ENCODE measurements at places on chromosomes 2 and 18.
A peak's percentile ranks its signal among the peaks of the same experiment; 100 is the strongest.

GRCh38 chr2:141557329-141558095 is 573.3 kb downstream of the LRP1B start:
- DNase-seq: no peak

- DNase-seq: no peak
Measured at GRCh38 chr2:141856215-141856919, 274.4 kb downstream of the LRP1B start.

DNA sequence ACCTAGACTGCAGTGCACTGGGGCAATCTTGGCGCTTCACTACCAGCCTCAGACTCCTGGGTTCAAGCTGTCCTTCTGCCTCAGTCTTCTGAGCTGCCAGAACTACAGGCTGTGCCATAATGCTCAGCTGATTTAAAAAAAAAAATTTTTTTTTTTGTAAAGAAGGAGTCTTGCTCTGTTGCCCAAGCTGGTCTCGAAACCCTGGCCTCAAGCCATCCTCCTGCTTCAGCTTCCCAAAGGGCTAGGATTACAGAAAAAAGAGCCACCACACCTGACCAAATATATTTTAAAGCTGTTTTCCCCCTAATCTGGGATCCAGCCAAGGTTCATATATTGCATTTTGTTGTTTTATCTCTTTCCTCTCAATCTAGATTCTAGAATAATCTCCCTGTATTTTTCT is 82.2 kb downstream of the RAB31 start:
- DNase-seq: no peak

DNA sequence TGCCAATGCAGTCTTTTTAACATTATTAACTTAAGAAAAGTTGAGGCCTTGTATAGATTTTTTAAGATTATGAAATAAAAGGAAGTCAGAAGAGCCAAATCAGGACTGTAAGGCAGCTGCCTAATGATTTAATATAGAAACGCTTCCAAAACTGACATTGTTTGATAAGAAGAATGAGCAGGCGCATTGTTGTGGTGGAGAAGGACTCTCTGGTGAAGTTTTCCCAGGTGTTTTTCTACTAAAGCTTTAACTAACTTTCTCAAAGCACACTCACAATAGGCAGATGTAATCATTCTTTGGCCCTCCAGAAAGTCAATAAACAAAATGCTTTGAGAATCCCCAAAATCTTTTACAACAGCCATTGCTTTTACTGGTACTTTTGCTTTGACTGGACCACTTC is 288.6 kb upstream of the FIGN start:
- no peak for DNase-seq

DNA sequence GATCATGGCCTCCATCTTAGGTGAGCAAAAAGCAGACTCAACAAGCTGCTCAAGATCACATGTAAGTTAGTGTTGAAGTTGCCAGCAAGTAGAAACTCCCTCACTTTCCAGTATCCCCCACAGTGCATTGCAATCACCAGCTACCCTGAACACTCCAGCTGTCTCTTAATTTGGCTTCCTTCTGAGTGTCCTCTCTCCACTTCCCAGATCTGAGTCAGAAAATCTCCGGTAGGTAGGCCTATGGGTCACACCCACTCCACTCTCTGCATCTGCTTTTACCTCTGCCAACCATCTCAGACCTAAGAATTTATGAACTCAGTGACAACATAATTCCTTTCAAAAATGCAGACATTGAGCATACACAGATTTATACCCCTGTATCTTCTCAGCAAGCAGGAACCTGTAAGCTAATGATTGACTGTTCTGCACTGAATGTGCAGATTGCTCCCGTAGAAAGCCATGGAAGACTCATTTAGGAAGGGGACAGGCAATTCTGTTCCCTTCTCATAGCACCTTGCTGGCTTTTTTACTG is 656.9 kb downstream of the EPHA4 start:
- DNase-seq: no peak

- no peak for DNase-seq
Measured at GRCh38 chr2:128753800-128754199, 435.1 kb upstream of the HS6ST1 start.

- no peak for DNase-seq
Measured at GRCh38 chr2:219684721-219685689, 57.6 kb downstream of the SLC4A3 start.

DNA sequence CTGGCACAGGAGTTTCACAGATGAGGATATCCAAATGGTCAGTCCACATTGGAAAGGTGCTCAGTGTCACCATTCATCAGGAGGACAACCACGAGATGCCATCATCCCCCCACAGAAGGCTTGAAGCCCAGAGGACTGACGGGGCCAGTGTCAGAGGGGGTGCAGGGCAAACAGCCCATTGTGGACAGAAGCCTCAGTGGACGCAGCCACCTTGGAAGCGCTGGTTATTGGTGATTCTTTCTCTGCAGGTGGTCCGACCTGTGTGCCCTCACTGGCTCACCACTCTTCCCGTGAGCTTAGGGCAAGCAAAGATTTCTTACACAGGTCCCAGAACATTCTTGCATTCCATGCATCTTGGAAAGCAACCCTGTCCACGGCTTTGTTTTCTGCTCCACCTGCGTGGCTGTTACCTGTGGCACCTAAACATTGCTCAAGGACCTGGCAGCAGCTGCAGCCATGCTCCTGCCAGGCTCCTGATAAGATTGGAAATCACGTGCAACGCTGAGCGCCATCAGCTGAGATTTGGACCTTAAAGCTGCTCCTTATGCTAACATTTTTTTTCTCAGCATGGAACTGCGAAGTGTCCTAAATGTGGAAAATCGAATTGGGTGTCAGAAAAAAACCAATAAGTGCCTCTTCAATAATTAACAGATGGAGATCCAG is 110.9 kb upstream of the CTDP1 start:
- DNase-seq: no peak

DNA sequence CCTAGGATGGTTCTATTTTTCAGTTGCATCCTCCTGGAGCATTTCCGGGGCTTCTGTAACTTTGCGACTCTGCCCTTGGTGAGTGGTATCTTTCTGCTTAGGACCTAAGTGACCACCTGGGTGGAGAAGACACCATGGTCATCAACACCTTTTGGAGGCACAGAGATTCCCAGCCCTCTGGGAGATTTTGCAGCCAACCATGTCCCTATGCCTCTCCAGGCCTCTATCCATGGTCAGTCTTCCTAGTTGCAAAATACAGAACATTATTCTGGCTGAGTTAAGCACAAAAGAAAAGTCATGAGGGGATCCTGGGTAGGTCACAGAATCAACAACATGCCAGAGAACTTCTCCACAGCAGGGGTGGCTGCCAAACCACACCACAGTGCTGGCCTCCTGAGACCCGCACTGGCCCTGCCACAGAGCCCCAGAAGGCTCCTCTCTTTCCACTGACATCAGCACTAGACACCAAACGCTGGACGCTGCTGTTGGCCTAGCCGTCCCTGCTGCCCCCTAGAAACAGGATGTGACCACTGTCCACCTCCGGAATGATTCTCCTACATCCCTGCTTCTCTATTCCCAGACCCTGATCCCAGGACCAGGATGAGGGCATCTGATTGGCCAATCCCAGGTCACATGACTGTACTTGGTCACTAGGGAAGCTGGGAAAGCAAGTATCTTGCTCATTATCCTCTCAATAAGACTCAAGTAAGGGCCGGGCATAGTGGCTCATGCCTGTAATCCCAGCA is 47.7 kb downstream of the SMAD7 start:
- DNase-seq: no peak

DNA sequence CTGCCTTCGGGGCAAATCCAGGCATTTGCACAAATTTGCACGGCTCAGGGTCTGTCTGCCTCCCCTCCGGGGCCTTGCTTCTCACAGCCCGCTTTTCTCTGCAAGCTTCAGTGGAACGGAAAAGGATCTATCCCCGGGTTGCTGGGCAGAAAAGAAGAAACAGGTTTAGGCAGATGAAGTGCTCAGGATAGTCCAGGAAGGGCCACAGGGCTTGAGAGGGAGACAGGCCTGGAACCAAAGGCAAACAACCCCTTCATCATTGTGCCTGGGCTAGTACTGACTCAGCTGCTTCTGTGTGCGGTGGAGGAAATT is 347.8 kb upstream of the TNP1 start:
- DNase-seq: no peak

- DNase-seq: peak; percentile 66
Measured at GRCh38 chr18:22346953-22347605, 70.6 kb downstream of the CTAGE1 start.

DNA sequence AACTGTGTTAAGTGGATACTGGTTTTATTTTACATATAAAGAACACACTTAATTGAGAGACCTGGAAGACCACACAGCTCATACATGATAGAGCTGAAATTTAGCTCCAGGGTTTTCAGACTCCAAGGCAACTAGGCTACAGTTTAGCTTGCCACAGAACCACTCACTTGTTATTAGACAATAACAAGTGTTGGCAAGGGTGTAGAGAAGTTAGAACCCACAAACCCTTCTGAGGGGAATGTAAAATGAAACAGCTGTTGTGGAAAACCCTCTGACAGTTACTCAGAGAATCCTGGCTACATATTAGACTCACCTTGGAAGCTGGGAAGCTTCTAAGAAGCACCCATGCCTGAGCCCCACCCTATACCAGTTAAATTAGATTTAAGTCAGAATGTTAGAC is 75.3 kb downstream of the MAP3K20 start:
- no peak for DNase-seq

- peak; percentile 93 for DNase-seq
Measured at GRCh38 chr2:43773876-43774613, at the start of gene DYNC2LI1. DYNC2LI1 (plus strand) TSS chr2:43774039; CDS start chr2:43774139, 100 bp downstream.

DNA sequence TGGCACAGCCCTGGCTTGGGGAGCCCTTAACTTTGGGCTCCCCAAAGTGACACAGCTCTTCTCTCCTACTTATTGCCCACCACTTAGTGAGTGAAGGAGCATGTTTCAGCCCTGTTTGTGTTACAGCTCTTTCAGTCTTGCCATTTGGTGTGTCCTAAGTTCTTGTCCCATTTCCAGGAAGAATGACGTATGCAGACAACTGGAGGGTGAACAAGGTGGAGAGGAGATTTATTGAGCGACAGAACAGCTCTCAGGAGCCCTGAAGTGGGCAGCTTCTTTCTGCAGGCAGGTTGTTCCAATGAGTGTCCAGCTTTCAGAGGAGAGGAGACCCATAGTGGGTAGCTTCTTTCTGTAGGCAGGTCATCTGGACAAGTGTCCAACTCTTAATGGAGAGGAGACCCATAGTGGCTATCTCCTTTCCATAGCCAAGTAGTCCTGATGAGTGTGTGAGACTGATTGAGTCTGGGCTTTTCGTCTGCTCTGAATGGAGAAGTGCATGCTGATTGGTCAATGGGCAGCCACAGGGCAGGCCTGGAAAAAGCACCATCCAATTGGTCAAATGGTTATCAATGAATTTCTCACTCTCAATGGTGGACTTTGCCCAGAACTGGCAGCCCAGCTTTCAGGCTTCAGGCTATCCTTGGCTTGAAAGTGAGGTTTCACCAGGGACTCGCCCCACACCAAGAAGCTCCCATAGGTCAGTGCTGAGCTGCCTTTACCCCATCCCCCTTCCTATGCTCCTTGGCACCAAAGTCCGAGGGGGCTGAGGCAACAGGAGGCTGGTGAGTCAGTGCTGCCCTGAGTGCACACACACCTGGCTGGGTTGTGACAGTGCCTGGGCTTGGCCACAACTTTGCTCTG is 688.2 kb downstream of the NYAP2 start:
- no peak for DNase-seq

- DNase-seq: no peak
Measured at GRCh38 chr2:171084128-171084527, 76.6 kb downstream of the TLK1 start.

GRCh38 chr2:238927746-238928519 is 80.0 kb downstream of the TWIST2 start:
- DNase-seq: no peak

- DNase-seq: no peak
Measured at GRCh38 chr18:48228841-48229240, 180.3 kb downstream of the ZBTB7C start.

GRCh38 chr2:137155356-137156104 is 390.2 kb downstream of the THSD7B start:
- DNase-seq: no peak

DNA sequence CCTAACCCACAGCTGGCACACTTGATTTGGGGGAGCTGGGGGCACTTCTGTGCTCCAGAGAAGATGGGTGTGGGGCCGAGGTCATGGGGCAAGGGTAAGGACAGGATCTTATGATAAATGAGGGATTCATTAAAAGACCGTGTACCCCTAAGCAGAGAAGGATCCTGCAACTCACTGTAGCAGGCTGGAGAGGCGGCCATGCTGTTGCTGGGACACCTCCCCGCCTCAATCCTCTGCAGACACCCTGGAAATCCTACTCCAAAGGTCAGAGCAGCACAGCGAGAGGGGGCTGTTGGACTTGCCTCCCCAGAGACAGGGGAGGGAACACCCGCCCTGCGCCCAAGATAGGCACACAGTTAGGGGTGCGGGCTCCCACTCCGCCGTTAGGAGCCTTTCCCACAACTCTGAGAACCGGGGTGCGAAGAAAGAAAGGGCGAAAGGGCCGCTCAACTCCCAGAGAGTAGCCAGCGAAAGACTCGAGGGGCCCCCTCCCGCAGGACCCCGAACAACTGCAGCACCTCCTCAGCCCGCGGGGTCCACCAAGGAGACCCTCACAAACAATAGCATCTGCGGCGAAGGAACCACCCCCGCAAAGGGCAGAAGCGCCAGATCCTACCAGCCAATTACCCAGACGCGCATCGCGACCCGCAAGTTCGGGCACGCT is 1.4 kb downstream of the PARD6G start:
- no peak for DNase-seq

DNA sequence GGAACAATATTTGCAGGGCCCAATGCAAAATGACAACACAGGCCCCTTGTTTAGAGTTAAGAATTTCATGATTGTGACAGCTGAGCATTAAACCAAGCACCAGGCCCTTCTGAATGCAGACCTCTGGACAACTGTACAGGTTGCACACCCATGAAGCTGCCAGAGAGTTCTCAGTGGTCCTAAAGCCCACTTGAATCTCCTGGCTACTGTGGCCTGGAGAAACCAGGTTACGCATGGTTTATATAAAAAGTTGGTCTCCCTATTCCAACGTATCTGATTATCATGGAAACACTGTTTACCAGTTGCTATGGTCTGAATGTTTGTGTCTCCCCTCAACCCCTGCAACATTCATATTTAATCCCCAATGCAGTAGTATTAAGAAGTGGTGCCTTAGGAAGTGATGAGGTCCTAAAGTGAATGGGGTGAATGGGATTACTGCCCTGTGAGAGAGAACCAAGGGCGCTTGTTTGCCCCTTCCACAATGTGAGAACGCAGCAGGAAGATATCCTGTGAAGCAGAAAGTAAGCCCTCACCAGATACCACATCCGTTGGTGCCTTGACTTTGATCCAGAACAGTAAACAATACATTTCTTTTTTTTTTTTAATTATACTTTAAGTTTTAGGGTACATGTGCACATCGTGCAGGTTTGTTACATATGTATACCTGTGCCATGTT is 48.0 kb upstream of the ANXA4 start:
- DNase-seq: no peak

DNA sequence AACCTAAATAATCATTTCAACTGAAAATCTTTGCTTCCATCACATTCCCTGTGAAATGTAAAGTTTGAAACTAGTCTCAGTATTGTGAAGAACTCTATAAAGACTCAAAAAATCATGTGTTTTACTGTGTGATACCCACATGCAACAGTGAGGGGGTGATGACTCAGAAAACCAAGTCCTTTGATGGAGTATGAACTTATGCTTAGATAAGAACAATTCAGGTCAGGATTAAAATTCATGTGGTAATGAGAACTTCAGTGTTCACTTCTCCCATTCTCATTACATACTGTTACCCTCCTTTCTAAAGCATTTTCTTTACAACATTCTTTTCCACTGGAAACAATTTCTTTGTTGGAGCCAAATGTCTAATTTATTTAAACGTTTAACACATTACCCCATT is 360.2 kb downstream of the FSIP2 start:
- DNase-seq: no peak

- no peak for DNase-seq
Measured at GRCh38 chr18:49764032-49764431, 49.3 kb downstream of the ACAA2 start.

All from HEK293T (cell line).